Stimulated activated CD4-positive, alpha-beta T cell treated with anti-CD3 and anti-CD28 coated beads, Interleukin-1b, Interleukin-23, amount 100 ng/mL, for 1 hour (primary cell): ENCODE measurements at places on chromosomes 5 and 9.

GRCh38 chr5:68538814-68539420 lies 323.4 kb downstream of the PIK3R1 start:
- DNase-seq = no peak

- DNase-seq = no peak
Measured at GRCh38 chr5:125181159-125181558, 434.7 kb upstream of the ZNF608 start.

GRCh38 chr5:108093186-108093585 lies 288.7 kb downstream of the FBXL17 start:
- DNase-seq = no peak

DNA sequence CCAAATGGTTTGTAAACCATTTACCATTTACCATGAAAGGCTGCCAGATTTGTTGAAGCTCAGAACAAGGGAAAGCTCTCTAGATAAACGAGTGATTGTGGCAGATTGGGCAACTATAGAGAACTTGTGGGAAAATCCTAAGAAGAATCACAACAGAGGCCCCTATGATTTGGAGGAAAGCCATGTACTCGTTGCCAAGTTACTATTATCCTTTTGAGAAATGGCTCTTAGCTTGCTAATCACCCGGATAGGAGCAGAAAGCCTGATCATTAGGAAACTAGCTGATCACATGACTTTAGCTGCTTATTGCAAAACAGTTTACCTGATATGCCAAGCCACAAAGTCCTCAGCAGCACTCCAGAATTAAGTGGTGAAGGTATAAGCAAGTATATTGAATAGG lies 23.5 kb upstream of the ATG10 start:
- DNase-seq = no peak

DNA sequence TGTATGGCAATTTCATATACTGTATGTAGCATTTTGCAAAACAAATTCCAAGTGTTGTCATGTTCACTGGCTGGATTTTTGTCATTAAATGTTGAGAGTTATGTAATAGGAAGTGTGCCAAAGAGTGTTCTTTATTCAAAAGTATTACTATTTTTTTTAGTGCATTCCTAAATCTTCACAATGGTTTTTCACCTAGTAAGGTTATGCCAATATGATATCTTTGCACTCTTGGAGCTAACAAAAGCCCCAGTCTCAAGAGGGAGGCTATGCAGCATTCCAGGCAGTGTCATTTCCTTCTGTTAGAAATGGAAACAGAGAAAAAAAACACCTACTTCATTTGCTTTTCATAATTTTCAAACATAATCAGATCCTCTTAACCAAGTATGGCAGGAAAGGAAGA lies 5.1 kb upstream of the SSBP2 start:
- DNase-seq = no peak

DNA sequence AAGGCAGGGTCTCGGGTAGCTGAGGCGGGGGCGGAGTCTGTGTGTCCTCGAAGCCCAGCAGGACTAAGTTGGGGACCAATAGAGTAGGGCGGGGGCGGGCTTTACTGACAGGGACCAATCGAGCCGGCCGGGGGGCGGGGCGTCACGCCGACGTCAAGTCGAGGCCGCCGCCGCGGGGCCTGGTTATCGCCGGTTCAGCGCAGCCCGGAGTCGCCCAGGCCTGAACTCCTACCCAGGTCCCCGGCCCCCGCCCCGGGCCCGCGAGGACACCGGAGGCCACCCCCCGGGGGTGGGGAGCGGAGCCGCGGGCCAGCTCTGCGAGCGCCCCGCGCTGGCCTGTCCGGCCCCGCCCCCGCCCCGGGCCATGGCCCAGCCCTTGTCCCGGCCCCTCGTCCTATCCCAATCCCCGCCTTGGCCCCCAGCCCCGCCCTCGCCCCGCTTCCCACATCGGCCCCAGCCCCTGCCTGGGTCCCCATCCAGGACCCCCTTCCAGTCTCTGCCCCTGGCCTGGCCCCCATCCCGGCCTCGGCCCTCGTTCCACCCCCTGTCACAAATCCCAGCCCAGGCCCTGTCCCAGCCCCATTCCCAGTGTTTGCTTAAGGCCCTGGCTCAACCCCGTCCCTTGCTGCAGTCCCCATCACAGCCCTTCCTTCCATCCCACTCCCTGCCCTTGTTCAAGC lies at the start of gene TMEM8B:
TSS of gene TMEM8B (plus strand) at position 145 of the 680 bp plus-strand sequence. CDS start at position 365, 220 bp downstream.
- DNase-seq = peak; percentile 95

- DNase-seq = no peak
Measured at GRCh38 chr9:16062542-16063240, 509.8 kb downstream of the CCDC171 start.

GRCh38 chr5:161765611-161766010 lies 80.1 kb downstream of the GABRA6 start:
- no peak for DNase-seq

DNA sequence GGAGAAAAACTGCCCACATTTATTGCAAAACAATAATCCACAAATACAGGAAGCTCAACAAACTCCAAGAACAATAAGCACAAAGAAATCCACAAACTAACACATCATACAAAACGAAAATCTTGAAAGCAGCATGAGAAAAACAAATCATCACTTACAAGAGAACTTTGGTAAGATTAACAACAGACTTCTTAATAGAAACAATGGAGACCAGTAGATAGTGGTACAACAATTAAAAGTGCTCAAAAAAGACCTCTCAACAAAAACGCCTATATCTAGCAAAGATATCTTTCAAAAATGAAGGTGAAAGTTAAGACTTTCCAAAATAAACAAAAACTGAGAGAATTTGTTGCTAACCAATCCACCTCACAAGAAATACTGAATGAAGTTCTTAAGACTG lies 38.4 kb downstream of the CDKL3 start:
- no peak for DNase-seq

DNA sequence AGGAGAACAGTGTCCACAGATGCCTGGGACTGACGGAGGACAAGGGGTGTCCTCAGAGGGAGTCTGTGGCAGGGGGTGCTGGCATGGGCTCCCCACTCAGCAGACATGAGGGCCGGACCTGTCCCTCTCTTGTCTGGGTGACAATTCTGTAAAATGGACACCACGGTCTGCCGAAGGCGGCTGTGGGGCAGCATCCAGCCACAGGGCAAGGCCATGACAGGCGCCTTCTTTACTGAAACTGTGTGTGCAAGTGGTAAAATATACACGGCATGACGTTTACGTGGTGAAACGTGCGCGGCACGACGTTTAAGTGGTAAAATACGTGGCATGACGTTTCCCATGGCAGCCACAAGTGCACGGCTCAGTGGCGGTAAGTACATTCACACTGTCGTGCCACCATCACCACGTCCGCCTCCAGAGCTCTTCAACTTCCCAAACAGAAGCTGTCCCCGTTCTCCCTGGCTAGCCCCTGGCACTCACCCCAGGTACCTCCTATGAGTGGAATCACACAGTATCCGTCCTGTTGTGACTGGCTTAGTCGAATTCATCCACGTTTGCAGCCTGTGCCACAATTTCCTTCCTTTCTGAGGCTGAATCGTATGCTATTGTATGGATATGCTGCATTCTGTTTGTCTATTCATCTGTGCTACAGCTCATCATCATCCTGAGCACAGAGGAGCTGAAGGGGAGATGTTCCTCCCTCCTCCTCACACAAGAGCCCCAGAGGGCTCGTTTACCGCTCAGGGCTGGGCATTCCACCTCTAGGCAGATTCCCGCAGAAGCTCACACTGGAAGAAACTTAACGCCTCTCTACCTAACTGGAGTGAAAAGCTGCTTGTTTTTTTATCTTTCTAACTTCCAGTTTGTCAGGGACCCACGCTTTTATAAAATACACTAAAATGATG lies 52.5 kb downstream of the COL23A1 start:
- no peak for DNase-seq

- DNase-seq = no peak
Measured at GRCh38 chr9:69044240-69045219, 9.0 kb downstream of the FXN start.

- no peak for DNase-seq
Measured at GRCh38 chr5:10420932-10421331, 20.7 kb upstream of the ROPN1L start.

DNA sequence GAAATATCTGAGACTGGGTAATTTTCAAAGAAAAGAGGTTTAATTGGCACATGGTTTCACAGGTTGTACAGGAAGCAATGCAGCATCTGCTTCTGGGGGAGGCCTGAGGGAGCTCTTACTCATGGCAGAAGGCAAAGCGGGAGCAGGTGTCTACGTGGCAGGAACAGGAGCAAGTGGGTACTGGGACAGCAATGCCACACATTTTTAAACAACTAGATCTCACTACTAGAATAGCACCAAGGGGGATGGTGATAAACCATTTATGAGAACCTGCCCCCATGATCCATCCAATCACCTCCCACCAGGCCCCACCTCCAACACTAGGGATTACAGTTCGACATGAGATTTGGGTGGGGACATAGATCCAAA lies 47.6 kb upstream of the HOMER1 start:
- no peak for DNase-seq

- no peak for DNase-seq
Measured at GRCh38 chr5:135481387-135481786, 29.2 kb upstream of the TIFAB start.

DNA sequence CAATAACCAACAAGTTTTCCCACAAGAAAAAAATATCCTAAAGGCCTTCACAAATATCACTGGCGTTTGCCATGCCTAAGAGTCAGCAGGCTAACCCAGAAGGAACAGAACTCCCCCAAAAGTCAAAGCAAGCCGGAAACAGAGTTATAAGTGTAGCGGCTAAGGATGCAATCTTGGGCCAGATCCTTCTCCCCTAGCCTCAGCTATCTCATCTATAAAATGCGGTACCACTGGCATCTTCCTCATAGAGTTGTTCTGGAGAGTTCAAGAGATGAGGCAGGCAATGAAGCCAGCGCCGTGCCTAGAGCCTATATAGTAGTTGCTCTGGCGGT lies 632 bp downstream of the DPM2 start:
- DNase-seq = no peak

DNA sequence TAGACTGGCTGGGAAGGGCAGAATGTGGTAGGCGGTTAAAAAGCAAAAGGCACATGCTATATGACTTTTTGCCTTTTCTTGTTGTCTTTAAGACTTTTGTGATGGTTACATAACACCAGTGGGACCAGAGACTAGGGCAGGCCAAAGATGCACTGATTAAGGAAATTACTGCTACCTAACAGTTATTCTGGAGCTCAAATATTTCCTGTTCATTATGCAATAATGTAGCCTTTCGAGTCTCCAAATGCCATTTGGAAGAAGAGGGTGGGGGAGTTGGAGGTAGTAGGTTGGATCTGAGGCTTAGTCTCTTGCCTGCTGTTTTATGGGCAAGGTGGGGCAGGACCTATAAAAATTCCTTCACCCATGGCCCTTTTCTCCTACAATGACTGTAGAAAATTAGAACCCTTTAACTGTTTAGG lies 51.7 kb downstream of the SH3GL2 start:
- no peak for DNase-seq

DNA sequence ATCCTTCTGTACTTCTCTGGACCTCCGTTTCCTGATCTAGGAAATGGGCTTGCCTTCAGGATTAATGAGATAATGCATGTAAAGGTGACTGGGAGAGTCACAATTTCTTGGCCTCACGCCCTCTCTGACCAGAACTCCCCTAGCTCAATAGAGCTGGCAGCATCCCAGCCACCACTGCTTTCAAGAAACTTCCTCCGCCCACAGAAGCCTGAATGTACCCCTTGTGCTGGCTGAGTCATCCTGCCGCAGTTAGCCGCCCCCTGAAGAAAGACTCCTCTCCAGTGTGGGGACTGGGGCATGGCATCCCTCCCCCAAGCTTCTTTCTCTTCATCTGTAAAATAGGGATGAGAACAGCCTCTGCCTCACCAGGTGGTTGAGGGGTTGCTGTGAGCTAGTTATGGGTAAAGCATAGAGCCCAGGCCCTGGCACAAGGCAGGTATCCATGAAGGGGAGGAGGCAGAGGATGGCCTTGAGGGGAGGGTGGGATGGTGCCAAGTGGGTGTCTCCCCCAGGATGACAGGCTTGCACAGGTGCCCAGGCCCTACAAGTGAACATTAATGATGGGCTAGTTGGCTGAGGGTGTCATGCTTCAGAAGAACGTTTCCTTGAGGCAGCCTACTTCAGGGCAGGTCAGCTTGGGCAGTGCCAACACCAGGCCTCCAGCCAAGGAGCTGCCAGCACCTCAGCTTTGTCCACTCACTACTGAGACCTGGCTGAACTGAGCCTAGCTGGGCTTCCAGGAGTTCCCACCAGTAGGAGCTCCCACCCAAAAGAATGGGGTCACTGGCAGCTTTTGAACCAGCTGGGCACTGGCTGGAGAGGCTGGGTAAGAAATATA lies 3.4 kb downstream of the PDLIM4 start:
- peak; percentile 18 for DNase-seq

- DNase-seq = no peak
Measured at GRCh38 chr5:158922816-158923215, 176.9 kb downstream of the EBF1 start.

GRCh38 chr9:95507464-95508241 lies 9.1 kb downstream of the PTCH1 start:
- DNase-seq = no peak

- no peak for DNase-seq
Measured at GRCh38 chr5:92544596-92544995, 1036.4 kb downstream of the NR2F1-AS1 start.

- no peak for DNase-seq
Measured at GRCh38 chr5:56172241-56172640, 60.9 kb downstream of the ANKRD55 start.

DNA sequence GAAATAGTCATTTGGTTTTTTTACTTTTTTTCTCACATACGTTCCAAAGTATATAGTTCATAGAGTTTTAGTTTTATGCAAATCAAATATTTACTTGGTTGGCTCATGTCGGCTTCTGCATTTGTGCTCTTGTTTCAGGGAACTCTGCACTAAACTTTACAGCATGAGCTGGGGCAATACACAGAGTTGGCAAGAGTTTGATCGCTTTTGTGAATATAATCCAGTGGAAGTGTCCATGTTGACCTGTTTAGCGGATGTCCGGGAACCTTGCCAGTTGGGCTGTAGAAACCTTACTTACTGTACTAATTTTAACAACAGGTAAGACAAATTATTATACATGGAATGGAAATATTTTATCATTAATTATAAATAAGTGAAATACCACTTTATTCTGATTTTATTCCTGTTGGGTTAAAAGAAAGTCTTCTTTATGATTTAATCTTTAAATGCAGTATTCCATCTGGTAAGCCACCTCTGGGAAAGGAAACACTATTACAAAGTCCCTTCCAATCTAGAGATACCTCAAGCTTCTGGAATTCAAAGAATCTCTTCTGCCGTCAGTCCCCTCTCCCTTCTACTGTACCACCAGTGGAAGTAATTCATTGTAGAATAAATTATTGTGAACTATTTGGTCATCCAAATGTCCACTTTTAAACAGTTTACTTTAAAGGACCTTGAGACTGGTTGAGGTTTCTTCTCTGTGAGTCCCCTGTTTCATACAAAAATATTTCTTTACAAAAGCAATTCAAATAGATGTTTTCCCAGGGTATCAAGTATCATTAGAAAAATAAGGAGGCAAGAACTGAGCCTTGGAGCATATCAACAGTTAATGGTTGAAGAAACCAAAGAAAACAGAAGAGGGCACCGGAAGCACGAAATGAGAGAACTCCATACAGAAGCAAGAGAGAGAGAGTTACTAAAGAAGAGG lies 45.2 kb upstream of the GLIPR2 start:
- no peak for DNase-seq

GRCh38 chr5:21783074-21783679 lies 1070.0 kb downstream of the CDH12 start:
- no peak for DNase-seq

- DNase-seq = no peak
Measured at GRCh38 chr9:129676975-129677374, 11.5 kb downstream of the PRRX2 start.
